SW 1271 (cell line): ENCODE measurements at places on chromosomes 5 and 9.

- no peak for DNase-seq
Observed at GRCh38 chr5:152673601-152674000, 268.5 kb upstream of the NMUR2 start.

DNA sequence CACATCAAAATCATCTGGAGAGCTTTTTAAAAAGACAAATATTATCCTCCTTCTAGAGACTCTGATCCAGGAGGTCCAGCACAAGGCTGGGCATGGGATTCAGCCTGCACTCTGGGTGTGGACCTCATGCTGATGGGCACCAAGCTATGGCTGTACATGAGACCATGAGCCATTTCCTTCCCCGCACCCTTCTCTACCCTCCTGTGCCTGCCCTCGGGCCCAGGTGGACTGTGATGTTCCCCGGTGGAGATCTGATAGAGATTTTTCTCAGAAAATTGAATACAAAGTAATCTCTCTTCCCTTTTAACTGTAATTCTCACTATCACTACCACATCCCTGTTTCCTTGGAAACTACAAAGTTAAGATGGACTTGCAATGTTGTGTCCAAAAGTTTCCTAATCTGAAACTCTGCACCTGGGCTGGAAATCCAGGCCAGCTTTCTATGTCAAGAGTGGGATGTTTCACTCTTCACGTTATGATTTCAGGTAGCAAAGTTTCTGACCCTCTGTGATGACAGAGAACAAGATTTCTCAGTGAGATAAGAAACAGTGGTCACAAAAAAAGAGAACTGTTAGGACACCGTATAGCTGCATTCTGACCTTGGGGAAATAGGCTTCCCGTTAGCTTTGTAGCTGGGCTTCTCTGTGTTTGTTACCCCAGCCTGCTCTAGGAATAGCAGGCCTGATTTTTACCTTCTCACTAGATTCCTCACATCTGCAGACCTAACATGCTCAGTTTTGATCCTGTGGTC lies 11.5 kb downstream of the SFXN1 start:
- DNase-seq = no peak

DNA sequence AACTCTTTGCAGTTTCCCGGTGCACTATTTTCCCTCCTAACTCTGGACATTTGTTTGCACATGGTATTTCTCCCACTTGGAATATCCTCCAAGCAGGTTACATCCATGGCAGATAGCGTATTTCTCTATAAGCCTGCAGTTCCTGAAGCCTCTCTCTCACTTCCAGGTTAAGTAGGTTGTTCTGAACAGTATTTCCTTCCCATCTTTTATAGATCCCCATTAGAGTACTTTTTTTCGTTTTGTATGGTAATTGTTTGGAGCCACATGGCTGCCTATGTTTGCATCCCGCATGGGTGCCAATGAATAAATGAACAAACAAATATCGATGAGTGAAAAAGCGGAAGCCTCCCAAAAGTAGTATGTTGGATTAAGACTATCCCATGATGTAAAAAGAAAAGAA lies 113.4 kb upstream of the IQGAP2 start:
- no peak for DNase-seq

DNA sequence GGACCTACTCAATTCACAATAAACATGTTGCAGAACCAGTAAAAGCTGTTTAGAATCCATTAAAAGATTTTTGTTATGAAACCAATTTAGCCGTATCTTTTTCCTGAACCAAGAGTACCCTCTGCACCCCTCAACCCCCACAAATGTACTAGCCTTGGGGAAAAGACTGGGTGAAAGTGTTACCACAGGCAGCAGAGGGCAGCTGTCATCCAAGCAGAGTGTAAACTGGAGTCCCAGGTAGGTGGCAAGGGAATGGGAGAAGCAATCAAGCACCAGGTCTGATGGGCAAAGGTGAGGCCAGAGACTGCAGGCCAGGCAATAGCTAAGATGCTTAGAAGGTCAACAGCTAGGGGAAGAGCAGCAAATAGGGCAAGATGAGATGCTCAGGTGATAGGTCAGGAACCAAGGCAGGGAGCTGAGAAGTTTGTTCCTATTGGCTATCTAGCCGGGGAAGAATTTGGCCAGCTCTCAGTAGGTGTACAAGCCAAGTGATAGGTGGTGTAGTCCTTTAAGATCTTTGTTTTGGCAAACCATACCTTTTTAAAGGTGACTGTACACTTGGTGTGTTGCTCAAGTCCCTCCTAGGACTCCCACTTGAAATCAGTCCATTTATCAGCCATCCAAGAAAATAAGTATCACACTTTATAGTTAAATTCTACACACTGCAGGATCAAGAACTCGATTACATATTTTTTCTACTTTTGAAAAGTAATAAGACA lies 77.8 kb upstream of the CCDC112 start:
- no peak for DNase-seq

GRCh38 chr9:130601100-130601499 lies 21.7 kb downstream of the FUBP3 start:
- DNase-seq = no peak

DNA sequence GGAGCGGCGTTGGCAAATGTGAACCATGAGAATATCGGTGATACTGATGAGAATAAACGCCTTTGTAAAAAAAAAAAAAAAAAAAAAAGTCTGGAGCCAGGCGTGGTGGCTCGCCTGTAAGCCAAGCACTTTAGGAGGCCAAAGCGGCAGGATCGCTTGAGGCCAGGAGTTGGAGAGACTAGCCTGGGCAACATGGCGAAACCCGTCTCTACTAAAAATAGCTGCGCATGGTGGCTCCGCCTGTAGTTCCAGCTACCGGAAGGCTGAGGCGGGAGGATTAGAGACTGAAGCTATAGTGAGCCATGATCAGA lies 425 bp upstream of the NFX1 start:
- DNase-seq = no peak

DNA sequence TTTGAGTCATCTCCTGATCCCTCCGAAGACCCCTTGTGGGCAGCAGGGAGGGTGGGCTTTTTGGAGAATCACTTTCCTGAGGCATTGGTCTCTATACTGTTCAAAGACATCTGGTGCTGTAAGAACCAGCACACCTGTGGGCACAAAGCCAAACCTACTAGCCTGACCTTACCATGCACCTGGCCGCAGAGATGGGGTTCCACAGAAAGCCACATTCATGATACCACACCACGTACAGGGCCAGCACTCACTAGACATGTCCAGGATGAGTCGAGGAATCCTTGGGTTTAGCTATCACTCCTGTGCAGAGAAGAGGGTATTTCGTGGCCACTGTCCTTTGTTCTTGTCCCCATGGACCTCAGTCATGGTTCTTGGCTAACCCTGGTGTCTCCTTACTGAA lies 203.4 kb downstream of the CACNA1B start:
- no peak for DNase-seq

- DNase-seq = no peak
Observed at GRCh38 chr5:141816598-141817399, 61.4 kb downstream of the PCDH1 start.

GRCh38 chr9:81145331-81145963 lies 543.9 kb downstream of the TLE1 start:
- no peak for DNase-seq

GRCh38 chr5:172792701-172793570 lies 21.9 kb upstream of the DUSP1 start:
- DNase-seq = no peak

GRCh38 chr9:136368190-136368589 lies 4.6 kb upstream of the DNLZ start:
- DNase-seq = no peak

DNA sequence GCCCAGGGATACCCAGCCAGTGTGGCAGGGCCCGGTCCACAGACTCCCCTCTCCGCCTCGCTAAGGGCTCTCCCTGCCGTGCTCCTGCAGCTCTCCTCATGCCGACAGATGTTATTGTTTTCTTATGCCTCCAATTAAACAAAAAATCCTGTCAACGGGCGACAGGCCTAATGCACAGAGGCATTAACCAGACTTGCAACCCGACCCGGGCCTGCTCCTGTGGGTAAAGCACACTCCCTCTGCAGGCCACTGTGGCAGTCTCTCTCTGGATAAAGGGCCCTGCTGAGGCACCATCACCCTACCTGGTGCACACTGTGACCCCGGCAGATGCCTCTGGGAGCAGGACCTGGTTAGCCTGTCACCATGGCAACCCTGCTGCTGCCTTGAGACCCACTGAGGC lies 27.5 kb upstream of the HAND1 start:
- DNase-seq = no peak

- DNase-seq = no peak
Observed at GRCh38 chr5:115168829-115169486, 750 bp downstream of the TRIM36 start.

DNA sequence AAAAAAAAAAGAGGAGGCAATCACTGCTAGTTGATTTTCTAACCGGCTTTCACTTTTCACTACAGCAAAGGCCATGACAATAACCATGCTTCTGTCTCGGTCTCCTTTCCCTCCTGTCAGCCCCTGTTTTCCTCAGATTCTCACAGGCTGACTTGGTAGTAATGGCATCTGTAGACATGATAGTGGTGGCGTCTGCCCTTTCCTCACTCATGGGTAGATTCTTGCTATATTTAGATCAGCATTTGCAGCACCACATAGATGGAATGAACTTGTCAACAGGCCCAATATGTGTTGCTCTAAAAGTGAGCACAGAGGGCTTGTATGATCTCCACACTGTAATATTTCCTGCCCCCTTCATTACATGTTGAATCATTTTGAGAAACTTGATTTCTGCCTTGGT lies 120.3 kb upstream of the FTMT start:
- no peak for DNase-seq

DNA sequence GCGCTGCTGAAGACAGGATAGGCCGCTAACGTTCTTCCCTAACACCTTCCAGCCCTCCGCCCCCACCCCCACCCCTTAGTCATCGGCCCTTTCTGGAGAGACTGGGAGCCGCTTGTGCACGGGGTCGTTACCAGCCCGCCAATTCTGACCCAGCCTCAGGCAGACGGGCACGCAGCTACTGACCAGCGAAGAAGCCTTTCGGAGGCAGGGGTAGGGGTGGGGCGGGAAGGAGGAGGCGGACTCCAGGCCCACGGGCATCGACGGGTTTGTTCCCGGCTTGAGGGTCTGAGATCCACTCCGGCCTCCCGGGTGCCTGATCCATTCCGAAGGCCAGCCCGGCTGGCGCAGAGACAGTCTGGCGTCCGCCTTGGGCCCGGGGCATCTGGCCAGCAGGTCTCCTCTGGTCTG lies 729 bp upstream of the HAND1 start:
- no peak for DNase-seq

DNA sequence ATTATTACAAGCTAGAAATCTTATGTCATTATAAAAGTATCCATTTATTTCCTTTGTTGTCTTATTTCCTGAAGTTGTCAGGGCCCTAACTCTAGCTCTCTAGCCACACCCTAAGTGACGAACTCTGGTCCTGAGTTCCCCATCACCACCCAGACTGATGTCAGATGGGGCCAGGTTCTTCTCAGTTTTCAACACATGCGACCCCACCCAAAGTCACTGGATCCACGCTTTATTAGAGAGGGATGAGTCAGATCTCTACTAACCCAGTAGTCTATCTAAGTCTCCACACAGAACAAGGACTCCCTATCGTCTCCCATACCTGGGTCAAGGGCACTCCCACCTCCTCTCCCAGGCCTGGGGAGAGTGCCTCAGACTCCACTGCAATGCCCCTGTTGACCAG lies 6.8 kb upstream of the FEM1C start:
- no peak for DNase-seq

DNA sequence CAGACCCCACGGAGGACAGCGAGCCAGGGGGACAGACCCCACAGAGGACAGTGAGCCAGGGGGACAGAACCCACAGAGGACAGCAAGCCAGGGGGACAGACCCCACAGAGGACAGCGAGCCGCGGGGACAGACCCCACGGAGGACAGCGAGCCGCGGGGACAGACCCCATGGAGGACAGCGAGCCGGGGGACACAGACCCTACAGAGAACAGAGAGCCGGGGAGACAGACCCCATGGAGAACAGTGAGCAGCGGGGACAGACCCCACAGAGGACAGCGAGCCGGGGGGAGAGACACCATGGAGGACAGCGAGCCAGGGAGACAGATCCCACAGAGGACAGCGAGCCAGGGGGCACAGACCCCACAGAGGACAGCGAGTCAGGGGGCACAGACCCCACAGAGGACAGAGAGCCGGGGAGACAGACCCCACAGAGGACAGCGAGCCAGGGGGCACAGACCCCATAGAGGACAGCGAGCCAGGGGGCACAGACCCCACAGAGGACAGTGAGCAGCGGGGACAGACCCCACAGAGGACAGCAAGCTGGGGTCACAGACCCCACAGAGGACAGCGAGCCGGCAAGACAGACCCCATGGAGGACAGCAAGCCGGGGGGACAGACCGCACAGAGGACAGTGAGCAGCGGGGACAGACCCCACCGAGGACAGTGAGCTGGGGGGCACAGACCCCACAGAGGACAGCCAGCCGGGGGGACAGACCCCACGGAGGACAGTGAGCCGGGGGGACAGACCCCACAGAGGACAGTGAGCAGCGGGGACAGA lies 4.4 kb upstream of the ZDHHC11 start:
- DNase-seq = no peak

- DNase-seq = no peak
Observed at GRCh38 chr9:109179801-109180523, 12.9 kb upstream of the FRRS1L start.

GRCh38 chr5:156121234-156121633 lies 205.7 kb upstream of the SGCD start:
- DNase-seq = no peak

DNA sequence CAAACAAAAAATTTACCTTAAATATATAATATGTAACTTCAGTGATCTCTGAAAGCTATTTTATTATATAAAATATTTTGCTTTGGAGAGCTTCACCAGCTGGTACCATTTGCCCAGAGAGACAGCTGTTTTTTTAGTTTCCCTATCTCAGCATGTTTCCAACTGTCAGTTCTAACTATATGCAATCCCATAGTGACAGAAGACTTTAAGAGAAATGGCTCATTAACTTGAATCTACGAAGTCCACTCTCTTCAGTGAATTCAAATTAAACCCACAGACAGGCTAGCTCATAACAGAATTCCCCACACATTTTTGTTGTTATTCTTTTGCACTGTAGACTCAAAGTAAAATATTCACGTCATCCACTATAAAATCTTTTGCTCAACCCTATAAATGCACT lies 251.8 kb upstream of the POU5F2 start:
- no peak for DNase-seq

- no peak for DNase-seq
Observed at GRCh38 chr9:36029765-36030528, 6.8 kb upstream of the RECK start.

DNA sequence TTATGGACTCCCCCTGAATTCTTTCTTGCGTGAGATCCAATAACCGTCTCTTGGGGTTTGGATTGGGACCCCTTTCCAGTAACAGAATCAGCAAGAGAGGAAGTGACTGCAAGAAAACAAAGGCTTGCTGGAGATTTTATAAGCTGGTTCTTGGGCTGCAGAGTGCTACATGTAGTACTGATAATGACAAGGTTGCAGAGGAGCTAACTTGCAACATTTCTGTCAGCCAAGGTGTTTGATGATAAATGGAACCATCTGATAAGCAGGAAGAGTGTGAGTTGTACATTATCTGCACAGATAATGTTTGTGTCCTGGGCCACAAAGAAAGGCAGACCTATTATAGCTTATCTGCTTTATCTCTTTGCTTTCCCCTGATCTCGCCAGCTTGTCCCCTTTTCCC lies 37.1 kb downstream of the DNAJB5 start:
- no peak for DNase-seq

- DNase-seq = no peak
Observed at GRCh38 chr9:136942112-136942880, 2.2 kb downstream of the FBXW5 start.
